ENCODE measurements at places on chromosomes 13 and 19. TPM values are rescaled to one million over a fixed set of nuclear protein-coding genes. Genes with fewer than 3 reads are reported as not detected.
A peak's percentile ranks its signal among the peaks of the same experiment; 100 is the strongest.

FUT2 gene
- 4.8 TPM for total RNA-seq

GRCh38 chr19:9673912-9674662, 813 bp downstream of the ZNF562 start:
- H3K4me3 ChIP-seq = peak overlapping the region; percentile 44
- H3K27me3 ChIP-seq = no peaks in the 10 kb centered on the region
- no peaks in the 10 kb centered on the region for H3K36me3 ChIP-seq
- DNase-seq = no peak

- H3K4me3 ChIP-seq = no peak overlapping the region
- no peak overlapping the region for H3K27ac ChIP-seq
- no peaks in the 10 kb centered on the region for H3K27me3 ChIP-seq
- no peak for DNase-seq
- no peaks in the 10 kb centered on the region for H3K36me3 ChIP-seq
These were observed 247.8 kb downstream of the DNAJC15 start for GRCh38 chr13:43271152-43271551.

DNA sequence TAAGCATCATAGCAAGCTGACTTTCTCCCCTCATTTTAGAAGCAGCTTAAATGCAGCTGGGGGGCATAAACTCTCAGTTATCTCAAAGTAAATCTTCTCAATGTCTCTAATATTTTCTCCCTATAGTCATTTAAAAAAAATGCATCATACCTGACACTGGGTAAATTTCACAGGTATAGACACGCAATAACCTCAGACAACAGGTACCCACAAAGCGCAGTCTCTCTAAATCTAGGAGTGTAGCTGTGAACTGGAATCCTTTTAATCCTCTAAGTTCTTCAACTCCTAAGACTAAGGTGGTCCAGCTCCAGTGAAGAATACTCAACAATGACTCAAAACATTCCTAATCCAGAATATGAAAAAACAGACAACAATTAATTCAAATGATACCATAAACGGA, 141.2 kb downstream of the MYCBP2 start:
- H3K27me3 ChIP-seq = no peaks in the 10 kb centered on the region
- H3K4me1 ChIP-seq = no peaks in the 10 kb centered on the region
- peaks cover 5% of the 10 kb centered on the region for H3K36me3 ChIP-seq
- no peak overlapping the region for H3K27ac ChIP-seq
